ENCODE measurements at places on chromosomes 7 and 10. TPM values are rescaled to one million over a fixed set of nuclear protein-coding genes. Genes with fewer than 3 reads are reported as not detected.

AMZ1 gene
- total RNA-seq = 0.50 TPM

SHTN1 gene
- total RNA-seq = 9.5 TPM

ACTR1A gene
- 70.9 TPM for total RNA-seq

SPDYE3 gene
- not detected for total RNA-seq

PFKFB3 gene
- 23.0 TPM for total RNA-seq

AKR1C8 gene
- total RNA-seq = 0.21 TPM

EVX1 gene
- not detected for total RNA-seq

All from A375 (cell line).